Activated CD4-positive, alpha-beta memory T cell treated with anti-CD3 and anti-CD28 coated beads, Interleukin-2, amount 10 ng/mL, durations not matched to agents 7 days and 5 days (primary cell): ENCODE measurements at places on chromosomes 4 and X. TPM values are rescaled to one million over a fixed set of nuclear protein-coding genes. Genes with fewer than 3 reads are reported as not detected.

FOXR2 gene
- total RNA-seq = not detected

DNA sequence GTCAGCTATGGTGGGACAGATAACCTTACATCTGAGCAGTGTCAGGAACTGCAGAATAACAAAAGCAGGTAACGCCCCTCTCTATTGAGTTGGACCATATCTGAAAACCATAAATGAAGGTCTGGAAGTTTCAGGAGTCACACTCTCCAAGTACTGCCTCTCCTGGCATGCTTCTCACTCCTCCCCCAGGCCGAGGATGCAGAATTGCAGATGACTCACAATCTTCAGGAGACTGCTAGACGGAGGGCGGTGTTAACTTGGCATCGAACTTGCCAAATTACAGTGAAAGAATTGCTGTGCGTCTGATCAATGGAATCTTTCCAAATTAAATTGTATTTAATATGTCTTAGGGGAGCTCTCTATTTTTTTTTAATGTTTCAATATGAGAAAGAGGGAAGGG lies 67.1 kb upstream of the TRIM2 start:
- H3K4me1 ChIP-seq = peaks cover 17% of the 10 kb centered on the region
- H3K27ac ChIP-seq = no peak overlapping the region
- DNase-seq = no peak
- H3K27me3 ChIP-seq = peaks cover 32% of the 10 kb centered on the region

GRCh38 chrX:119617517-119618164 lies 11.4 kb upstream of the NKRF start:
- no peaks in the 10 kb centered on the region for H3K4me1 ChIP-seq
- no peak for DNase-seq
- H3K4me3 ChIP-seq = no peak overlapping the region
- H3K27me3 ChIP-seq = no peaks in the 10 kb centered on the region
- H3K36me3 ChIP-seq = peaks cover 29% of the 10 kb centered on the region
- no peak overlapping the region for H3K27ac ChIP-seq

GRCh38 chr4:125486351-125486750 lies 171.6 kb downstream of the FAT4 start:
- H3K4me3 ChIP-seq = no peak overlapping the region
- no peak overlapping the region for H3K27ac ChIP-seq
- no peaks in the 10 kb centered on the region for H3K36me3 ChIP-seq

DNA sequence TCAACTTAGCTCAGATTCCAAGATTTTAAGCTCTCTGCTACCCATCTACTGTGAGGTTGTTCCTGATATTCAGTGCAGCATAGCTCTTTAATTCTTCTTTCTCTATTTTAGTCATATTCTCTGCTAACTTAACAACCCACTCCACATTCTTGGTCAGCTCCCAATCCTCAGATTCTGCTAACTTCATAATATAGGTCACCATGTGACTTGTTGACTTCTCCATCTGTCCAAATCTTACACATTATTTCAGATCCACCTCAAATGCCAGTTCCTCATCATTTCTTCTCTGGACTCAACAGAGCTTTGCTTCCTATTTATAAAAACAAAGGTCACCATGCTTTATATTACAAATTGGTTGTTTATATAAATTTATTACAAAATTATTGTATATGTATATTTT lies 29.3 kb upstream of the RXFP1 start:
- H3K27me3 ChIP-seq = peaks cover 2% of the 10 kb centered on the region
- DNase-seq = no peak
- no peaks in the 10 kb centered on the region for H3K4me1 ChIP-seq
- no peak overlapping the region for H3K4me3 ChIP-seq

DNA sequence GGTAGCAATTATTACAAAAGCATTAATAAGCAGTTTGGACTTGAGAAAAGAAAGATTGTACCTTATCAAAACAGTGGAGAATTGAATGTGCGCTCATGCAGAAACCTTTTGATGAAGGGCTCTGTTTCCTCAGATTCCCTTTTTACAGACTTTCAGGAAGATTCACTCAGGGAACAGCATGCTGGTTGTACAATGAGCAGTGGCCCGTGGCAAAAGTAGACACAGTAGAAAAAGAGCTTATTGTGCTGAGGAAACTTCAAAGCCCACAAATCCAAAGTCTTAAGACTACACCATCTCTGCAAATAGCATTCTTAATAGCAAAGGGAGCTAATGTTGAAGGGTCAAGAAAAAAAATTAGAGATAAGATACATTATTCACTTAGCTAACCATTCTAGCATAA lies 858.9 kb downstream of the PDHA2 start:
- no peak for DNase-seq
- H3K36me3 ChIP-seq = no peaks in the 10 kb centered on the region
- H3K4me1 ChIP-seq = no peaks in the 10 kb centered on the region
- H3K4me3 ChIP-seq = no peak overlapping the region
- no peak overlapping the region for H3K27ac ChIP-seq

DNA sequence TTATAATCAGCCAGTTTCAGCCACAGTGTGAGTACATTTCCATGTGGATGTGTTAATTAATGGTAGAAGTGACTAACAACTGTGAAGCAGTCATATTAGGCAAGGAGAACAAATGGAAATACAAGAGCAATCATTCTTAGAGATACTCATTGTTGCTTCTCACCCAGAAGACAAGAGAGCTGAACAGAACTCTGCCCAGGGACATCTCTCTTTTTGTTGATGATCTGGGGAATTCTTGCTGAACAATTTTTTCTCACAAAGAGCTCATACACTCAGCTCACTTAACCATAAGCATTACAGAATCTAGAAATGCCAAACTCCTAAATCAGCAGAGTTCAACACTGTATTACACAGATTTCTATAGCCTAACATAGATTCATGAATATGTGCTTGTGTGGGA lies 150.1 kb downstream of the COMMD8 start:
- H3K36me3 ChIP-seq = no peaks in the 10 kb centered on the region
- no peak overlapping the region for H3K4me3 ChIP-seq
- DNase-seq = no peak
- no peaks in the 10 kb centered on the region for H3K4me1 ChIP-seq
- peaks cover 10% of the 10 kb centered on the region for H3K27me3 ChIP-seq

DNA sequence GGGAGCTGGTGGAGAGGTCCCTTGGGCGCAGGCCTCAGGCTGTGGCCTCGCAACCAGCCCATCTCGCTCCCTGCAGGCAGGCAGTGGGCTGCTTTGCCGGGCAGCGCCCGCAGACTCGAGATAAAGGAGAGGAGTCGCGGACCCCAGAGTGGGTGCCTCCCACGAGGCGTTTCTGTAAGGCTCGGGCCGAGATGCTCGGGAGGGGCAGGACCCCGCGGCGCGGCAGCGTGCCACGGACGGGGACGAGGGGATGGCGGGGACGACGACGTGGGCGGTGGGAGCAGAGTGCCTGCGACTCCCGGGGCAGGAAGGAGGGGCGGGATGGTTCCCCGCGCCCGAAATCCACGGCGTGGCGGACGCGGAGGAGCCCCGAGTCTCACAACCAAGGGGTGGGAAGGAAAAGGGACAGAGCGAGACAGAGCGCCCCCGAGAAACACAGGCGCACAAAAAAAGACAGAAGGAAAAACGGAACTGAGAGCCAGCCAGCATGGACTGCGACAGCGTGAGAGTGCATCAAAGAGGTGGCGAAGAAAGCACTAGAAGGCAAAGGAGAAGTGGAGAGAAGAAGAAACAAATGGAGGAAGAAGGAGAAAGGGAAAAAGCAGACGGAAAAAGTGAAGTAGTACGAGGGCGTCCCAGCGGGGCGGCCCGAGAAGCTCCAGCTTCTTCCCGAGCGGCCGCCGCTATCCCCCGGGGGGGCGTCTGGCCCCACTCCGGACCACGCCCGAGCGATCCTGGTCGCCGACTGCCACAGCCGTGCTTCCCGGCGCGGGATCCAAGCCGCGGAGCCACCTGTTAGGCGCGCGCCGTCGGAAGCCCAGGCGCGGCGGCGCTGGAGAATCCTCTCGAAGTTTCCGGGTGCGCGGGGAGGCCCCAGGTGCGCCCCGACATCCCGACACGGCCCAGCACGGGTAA lies 1.5 kb downstream of the BEND4 start:
- H3K27me3 ChIP-seq = peaks cover 44% of the 10 kb centered on the region
- peaks cover 7% of the 10 kb centered on the region for H3K36me3 ChIP-seq
- no peak overlapping the region for H3K27ac ChIP-seq
- H3K4me3 ChIP-seq = peak overlapping the region; percentile 53
- DNase-seq = no peak
- H3K4me1 ChIP-seq = peaks cover 14% of the 10 kb centered on the region

DNA sequence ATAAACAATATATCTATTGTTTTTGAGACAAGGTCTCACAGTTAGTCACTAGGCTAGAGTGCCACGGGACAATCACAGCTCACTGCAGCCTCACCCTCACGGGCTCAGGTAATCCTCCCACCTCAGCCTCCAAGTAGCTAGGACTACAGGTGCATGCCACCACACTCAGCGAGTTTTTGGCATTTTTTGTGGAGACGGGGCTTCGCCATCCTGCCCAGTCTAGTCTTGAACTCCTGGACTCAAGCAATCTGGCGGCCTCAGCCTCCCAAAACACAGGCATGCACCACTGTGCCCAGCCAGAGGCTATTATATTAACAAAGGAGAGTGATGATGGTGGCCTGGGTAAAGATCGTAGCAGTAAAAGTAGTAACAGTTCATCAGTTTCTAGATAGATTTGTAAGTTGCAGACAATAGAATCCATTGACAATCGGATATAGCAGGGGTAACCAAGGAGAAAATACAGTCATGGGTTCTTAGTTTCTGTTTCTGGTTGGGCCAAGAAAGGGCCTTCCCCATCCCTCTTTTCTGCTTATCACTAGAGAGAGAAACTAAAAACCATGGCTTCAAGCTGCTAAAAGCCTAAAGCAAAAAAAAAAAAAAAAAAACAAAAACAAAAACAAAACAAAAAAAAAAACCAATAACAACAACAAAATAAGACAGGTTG lies 60.6 kb downstream of the ANXA10 start:
- no peaks in the 10 kb centered on the region for H3K36me3 ChIP-seq
- H3K27me3 ChIP-seq = peaks cover 4% of the 10 kb centered on the region
- no peak for DNase-seq
- no peak overlapping the region for H3K27ac ChIP-seq

- H3K27me3 ChIP-seq = peaks cover 15% of the 10 kb centered on the region
- H3K36me3 ChIP-seq = no peaks in the 10 kb centered on the region
- H3K4me1 ChIP-seq = peaks cover 11% of the 10 kb centered on the region
- DNase-seq = no peak
- H3K27ac ChIP-seq = no peak overlapping the region
- H3K4me3 ChIP-seq = no peak overlapping the region
Observed at GRCh38 chr4:140556372-140557085, 12.2 kb downstream of the UCP1 start.

CD40LG gene
- 139 TPM for total RNA-seq

SPP1 gene
- not detected for total RNA-seq

GRCh38 chrX:31440546-31440945 lies 368.7 kb upstream of the FTHL17 start:
- no peak overlapping the region for H3K27ac ChIP-seq
- no peaks in the 10 kb centered on the region for H3K4me1 ChIP-seq
- no peaks in the 10 kb centered on the region for H3K36me3 ChIP-seq
- no peak overlapping the region for H3K4me3 ChIP-seq
- no peaks in the 10 kb centered on the region for H3K27me3 ChIP-seq

DNA sequence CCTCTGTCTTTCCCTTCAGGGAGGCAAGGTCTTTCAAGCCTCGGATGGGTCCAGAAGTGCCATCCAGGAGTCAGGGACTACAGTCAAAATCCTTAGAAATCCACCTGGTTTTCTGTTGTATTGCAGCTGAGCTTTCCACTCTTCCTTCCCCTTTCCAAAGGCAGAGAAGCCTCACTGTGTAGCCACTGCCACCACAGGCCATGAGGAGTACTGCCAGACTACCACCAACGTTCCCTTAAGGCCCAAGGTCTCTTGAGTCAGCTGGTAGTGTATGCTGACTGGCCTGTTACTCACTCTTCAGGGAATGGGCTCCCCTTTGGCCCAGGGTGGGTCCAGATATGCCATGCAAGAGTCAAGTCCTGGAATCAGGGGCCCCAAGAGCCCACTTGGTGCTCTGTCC lies 1454.1 kb downstream of the PCDH19 start:
- no peak overlapping the region for H3K4me3 ChIP-seq
- no peaks in the 10 kb centered on the region for H3K27me3 ChIP-seq
- no peaks in the 10 kb centered on the region for H3K36me3 ChIP-seq
- no peak overlapping the region for H3K27ac ChIP-seq

GRCh38 chr4:174520660-174521059 lies 1.6 kb downstream of the HPGD start:
- peaks cover 41% of the 10 kb centered on the region for H3K27me3 ChIP-seq
- peaks cover 42% of the 10 kb centered on the region for H3K4me1 ChIP-seq
- DNase-seq = no peak
- peaks cover 11% of the 10 kb centered on the region for H3K36me3 ChIP-seq
- H3K4me3 ChIP-seq = peak overlapping the region; percentile 53
- H3K27ac ChIP-seq = no peak overlapping the region
